ENCODE measurements at places on chromosomes 11 and 22.

DNA sequence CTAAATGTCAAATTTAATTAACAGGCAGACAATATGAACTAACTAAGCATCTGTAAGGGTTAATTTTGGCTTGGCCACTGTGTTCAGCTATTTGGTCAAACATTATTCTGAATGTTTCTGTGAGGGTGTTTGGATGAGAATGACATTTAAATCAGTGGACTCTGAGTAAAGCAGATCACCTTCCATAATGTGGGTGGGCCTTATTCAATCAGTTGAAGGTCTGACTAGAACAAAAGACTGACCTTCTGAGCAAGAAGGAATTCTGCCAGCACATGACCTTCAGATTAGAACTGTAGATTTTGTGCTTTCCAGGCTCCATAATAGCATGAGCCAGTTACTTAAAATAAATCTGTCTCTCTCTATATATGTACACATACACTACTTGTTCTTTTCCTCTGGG is 12.0 kb upstream of the EED start:
- no peak for DNase-seq

DNA sequence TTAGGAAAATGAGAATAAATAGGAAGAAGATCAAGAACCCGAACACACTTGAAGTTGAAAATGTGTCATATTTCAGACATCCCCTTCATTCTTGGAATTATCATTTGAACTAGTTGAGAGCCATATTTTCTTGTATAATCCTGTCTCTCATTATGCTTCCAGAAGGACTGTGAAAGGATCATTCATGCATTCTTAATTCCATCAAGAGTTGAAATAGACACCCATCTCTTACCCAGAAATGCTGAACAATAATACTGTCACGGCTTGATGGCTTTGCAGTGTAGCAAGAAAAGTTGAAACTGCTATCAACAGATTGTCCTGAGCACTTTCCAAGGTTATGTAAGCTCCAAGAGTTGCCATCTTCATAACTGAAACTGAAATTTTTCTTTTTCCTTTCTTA is 79.7 kb downstream of the ARHGAP42 start:
- no peak for DNase-seq

DNA sequence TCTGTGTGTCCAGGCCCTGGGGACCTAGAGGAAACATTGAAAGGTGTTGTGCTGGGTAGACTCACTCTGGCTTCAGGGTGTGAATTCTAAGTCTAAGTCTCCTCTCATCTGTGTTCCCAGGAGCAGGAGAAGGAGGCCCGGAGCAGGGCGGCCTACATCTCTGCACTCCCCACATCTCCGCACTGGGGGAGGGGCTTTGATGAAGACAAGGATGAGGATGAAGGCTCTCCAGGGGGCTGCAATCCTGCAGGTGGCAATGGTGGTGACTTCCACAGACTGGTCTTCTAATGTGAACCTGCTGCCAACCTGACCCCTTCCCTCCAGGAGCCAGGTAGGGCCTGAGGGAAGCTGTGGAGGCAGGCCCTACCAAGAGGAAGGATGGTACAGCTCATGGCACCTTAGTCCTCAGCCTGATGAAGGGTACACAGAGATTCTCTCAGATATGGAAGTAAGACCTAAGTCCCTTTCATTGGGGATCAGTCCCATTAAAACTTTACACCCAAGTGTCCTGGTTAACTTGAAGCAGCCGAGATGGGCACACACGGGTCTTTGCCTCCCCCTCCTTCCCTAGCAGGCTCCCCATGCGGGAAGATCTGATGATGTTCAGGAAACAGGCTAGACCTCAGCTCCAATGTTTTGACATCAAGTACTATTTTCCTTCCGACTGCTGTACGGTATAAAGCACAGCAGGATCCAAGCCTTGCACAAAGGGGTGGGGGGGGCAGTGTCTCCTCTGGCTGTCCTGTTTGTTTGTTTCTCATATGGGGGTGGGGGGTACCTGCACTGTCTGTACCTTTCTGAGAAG is 25.0 kb downstream of the USP35 start:
- no peak for DNase-seq

- no peak for DNase-seq
Observed at GRCh38 chr22:17264321-17265052, 45.3 kb upstream of the ADA2 start.

DNA sequence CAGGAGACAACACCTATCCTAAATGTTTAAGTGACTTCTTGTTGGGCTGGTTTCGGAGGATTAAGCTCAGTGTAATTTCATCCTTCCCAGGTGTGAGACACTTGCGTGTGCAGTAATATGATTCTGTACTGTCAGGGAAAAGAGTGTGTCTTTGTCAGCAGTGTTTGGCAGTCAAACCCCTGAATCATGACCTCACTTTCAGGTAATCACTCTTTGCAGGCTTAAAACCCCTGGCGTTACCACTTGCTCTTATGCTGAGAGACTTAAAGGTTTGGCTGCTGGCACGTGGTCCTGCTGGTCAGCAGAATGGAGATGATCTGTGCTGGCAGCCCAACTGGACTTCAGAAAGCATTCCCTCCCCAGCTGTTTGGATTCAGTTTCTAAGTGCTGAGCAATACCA is 56.1 kb downstream of the APIP start:
- DNase-seq = no peak

GRCh38 chr22:36778020-36778419 is 2.1 kb upstream of the IFT27 start:
- DNase-seq = no peak

- DNase-seq = peak; percentile 28
Observed at GRCh38 chr22:23137905-23138561, 3.8 kb downstream of the RSPH14 start.

GRCh38 chr11:22730319-22730718 is 63.9 kb downstream of the GAS2 start:
- no peak for DNase-seq

DNA sequence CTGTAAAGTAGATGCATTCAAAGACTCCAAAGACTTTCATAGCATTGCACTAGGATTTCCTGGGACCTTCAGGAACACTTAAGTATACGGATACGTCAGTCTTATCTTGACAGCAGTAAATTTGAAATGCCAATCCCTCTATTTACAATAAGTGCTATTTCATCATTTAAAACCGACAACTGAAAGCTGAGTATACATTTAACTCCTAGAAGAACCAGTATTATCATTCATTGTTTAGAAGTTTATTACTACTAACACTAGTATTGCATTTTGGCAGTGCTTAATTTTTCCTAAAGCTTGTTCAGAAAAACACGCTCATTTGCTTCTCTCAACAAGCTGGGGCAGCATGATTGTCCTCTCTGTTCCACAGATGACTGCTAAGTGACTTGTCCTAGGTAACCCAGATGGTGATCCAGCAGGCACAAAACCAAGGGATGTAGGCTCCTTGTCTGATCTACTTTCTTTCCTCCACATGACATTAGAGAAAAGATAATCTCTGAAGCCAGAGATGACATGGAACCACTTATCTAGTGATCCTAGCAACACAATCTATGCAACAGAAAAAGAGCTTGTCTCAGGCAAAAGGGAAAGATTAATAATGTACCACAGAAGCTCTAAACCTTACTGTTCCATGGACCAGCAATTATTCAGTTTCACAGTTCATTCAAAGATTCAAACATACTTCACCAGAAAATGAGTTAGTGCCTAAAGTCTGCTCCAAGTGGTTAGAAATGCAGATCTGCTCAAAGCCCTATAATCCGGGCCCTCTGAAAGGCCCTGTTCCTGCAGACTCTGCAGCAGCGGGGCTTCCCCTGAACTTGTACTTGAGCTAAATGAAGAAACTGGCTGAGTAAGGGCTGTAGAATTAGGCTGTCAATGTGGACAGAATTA is 5.2 kb downstream of the MAML2 start:
- no peak for DNase-seq

GRCh38 chr22:21055564-21055834 is 9.8 kb downstream of the LRRC74B start:
- DNase-seq = no peak

DNA sequence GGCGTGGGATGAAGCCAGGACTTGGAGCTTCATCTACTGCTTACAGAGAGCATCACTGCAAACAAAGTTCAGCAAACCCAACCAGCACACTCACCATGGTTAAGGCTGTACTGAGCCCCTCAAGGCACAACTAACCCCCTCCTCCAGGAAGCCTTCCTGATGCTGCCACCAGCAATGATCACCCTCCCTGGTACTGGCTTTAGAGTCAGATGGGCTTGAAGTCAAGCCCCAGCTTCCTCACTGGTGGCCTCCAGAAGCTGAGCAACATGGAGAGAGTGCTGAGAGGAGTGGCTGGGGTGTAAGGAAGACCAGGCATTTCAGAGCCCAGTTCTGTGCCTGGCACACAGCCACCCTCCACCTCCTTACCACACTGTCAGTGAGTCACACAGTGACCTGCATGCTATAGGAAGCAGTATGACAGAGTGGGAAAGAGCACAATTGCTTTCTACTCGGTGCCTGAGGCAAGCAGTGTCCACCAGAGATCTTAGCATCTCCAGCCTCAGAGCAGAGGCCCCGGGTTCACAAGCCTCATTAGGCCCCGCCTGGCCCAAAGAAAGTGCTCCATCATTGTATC is 24.7 kb upstream of the BAIAP2L2 start:
- DNase-seq = no peak

DNA sequence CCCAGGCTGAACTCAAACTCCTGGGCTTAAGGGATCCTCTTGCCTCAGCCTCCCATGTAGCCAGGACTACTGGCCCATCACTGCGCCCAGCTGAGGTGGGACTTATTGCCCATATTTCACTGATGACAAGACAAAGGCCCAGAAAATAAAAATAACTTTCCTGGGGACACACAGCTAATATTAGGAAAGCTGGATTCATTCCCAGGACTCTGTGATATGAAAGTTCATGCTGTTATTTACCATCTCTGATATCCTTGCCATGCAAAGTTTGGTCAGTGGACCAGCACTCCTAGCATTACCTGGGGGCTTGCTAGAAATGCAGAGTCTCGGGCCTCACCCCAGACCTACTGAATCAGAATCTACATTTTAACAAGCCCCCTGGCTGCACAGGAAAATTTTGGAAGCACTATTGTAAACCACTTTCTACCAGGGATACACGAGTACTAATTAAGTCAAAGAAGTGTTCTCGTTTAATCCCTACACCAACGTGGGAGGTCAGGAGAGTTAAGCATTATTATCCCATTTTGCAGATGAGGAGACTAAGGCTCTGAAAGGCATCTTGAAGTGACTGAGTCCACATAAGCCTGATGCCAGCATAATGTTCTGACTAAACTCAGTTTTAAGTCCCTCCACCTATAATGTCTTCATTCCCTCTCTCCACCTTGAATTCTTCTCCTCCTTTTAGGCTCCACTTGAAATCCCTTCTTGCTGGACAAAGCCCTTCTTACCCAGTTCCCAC is 2.5 kb upstream of the FAM83F start:
- no peak for DNase-seq

GRCh38 chr11:27039873-27040272 is 742 bp upstream of the BBOX1 start:
- DNase-seq = no peak

DNA sequence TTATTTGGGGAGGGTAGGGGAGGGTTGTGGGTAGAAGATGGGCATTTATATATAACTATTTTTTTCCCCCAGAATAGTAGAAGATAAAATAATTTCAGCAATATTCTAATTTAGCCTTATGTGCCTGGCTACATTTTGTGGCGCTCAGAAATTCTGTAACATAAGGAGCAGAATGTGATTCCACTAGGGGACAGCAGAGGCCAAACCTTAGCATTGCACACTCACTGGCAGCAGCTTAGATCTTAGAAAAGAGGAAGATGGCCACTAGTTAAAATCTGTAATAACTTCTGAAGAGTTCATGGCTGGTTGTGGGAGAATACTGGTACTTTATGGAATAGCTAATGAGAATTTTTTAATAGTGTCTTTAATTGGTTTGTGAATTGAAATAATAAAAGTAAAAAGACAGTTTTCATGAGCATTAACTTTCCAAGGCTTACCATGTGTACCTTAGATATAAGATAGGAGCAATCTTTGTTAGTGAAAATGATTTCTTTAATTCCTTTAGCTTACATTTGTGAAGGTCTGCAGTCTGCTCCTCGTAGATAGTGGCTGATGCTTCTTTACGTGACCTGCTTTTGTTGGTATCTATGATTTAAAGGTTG is 33.1 kb downstream of the DDX10 start:
- no peak for DNase-seq

DNA sequence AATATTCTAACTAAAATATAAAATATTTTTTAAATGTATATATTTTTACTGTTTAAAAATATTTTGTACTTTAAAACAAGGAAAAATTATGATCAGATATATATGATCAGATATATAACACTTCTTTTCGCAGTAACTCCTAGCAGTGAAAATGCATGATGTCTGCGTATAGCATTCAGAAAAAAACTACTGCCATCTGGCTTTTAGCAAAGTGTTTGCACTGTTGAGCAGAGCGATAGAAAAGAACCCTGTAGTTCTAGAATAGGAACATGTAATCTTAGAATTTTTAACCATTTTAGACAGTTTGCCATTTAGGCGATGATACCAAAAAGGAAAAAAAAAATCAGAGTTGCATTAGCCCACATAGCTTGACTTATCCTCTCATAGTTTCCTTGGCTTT is 370.4 kb upstream of the ANO3 start:
- no peak for DNase-seq
